ENCODE measurements at places on chromosomes 12 and 14.

GRCh38 chr14:68951800-68952530 lies 27.1 kb downstream of the ACTN1 start:
- DNase-seq, result no peak

GRCh38 chr14:59415836-59416602 lies 49.2 kb downstream of the GPR135 start:
- DNase-seq, result no peak

- no peak for DNase-seq
Observed at GRCh38 chr14:50631408-50631821, 36.7 kb downstream of the SAV1 start.

DNA sequence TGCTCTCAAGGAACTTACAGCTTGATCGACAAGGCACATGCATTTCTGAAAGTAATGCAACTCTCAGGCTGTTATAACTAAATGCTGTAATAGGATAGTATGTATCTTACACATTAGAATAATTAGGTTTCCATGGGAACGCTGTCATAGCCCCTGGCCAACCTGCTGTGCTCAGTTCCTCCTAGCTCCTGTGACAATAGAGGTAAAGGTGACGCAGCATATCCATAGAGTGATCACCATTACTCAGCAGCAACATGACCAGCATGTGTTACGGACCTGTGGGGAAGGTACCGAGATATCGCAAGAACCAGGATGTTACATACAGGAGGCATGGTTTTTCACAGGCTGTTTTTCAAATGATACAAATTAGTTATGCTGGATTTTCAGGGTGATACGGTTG lies 150.7 kb downstream of the CAND1 start:
- no peak for DNase-seq

DNA sequence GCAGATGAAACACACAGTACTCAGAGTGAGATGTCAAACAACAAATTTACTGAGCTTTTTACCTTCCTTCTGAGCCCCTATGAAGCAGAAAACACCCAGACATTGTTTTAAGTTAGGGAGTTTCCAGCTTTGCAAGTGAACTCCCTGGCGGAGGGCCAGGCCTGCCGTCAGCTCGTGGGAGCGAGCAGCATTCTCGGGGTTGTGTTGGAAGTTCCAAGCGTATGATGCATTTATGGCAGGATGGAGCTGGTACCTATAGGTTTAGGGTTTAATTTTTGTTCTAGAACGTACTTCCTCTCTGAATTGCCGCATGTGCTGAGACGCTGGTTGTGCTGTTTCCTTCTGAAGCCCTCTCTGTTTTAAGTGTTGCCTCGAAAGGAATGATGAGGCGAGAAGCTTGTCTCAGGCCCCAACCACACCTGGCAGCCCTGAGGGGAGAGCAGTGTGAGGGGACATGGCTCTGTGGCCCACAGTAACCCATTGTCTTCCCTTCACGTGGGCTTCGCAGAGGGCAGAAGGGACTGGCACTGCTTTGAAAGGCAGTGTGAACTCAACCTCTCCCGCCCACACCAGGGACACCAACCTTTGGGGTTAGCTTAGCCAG lies 76.6 kb downstream of the SSPN start:
- DNase-seq, result peak; percentile 43

- no peak for DNase-seq
Observed at GRCh38 chr12:26034371-26035142, 76.1 kb downstream of the RASSF8 start.

- DNase-seq, result no peak
Observed at GRCh38 chr12:12608557-12608957, 3.1 kb upstream of the CREBL2 start.

DNA sequence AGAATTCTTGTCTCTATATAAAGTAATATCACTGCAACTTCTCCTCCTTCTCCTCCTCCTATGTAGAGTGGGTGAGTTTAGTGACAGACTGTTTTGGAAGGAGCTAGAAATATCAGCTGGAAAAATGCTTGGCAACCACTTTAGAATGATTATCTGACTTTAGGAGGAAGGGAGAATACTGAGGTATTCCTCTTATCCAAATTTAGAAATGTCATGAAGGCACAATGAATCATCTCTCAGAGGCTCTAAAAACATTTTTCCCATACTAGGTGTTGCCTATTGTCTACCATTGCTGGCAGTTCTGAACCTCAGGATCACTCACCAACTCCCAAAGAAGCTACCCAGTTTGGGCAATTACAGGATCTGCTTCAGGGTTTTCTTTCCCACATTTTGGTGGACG lies 306.6 kb upstream of the ATP2B1 start:
- no peak for DNase-seq

DNA sequence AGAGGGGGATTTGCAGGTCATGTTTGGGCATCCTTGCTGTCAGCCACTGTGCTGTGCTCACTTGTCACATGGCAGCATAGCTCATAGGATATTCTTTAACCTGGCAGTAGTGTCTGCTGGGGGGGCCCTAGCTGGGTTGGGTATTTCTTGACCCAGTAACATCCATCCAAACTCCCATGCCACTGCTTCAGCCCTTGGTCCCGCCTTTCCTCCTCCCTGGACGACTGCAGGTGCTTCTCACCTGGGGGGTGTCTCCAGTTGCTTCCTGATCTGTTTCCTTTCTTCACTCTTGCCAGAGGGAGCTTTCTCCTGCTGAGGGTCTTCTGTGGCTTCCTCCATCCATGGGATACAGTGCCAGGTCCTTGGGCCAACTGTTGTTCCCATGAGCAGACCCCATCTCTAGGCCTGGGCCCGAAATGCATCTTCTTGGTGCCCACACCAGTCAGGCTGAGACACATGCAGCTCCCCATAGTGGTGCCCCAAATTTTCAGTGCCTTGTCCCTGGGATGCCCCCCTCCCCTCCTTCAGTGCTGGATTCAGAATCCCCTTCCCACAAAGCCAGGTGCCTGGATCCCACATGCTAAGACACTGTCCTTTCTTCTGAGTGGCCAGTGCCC lies 20.5 kb downstream of the C14orf132 start:
- no peak for DNase-seq

DNA sequence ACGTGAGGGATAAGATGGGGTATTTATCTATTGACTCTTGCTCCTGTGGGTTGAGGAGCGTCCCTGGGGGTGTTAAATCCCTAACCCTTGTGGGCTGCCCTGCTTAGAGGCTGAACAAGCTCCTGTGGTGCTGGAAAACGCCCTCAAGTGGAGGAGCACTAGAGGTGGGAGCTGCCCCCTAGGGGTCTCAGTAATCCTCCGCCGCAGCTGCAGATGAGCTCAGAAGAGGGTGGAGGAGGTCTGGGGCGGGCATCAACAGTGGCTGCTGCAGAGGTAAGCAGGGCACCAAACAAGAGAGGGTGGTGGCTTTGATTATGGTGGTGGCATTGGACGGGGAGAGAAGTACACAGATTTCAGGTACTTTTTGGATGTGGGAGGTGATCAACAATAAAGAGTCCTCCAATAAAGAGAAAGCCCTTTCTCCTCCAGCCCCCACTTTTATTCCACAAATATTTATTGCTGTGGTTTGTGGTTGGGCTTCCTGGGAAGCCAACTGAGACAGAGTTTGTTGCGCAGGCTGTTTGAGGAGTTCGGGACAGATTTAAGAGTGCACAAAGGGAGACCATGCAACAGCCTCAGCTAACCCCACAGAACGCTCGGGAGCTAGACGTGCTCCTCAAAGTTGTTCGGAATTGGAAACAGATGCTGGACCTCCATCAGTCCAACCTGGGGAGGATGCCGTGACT lies 179.9 kb downstream of the ADCK1 start:
- DNase-seq, result no peak
